Memory B cell (primary cell): ENCODE measurements at places on chromosomes 5 and 9.
A peak's percentile ranks its signal among the peaks of the same experiment; 100 is the strongest.

GRCh38 chr9:89986190-89986589 lies 381.4 kb downstream of the GADD45G start:
- no peak for DNase-seq

DNA sequence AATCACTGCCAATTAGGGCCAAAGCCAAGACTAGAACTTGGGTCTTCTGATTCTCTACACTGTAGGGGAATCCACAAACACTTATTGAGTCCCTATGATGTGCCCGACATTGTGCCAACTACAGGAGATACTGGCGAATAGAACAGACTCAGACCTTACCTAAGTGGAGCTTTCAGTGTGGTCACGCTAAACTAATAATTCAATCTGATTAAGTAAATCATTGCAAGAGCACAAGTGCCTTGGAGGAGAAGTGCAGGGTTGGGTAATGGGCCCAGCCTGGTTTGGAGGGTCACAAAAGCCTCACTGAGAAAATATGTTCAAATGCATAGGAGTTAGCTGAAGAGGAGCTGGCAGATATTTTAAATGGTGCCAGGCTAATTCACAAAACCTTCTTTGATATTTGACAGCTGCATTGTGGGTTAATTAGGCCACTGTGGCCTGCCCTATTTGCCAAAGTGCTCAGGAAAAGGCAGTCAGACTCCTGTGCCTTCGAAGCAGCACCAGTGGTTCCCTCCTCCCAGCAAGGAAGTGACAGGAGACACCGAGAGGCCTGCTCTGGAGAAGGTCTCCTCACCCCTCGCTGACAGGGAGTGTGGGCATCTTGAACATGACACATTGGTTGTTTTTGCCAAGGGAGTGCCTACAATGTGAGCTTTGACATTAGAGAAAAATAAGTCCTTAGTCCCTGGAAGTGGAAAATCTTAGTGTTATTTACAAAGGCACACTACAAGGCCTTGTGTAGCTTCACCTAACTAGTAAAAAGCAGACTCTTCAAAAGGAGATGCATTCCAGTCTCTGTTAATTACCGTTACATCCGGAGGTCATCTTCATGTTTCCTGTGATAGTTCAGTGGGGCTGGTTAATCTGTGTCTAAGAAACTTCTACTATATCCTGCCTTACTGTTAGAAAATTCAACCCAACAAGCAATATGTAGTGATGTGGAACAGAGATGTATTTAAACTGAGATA lies 24.1 kb upstream of the TRAF1 start:
- no peak for DNase-seq

DNA sequence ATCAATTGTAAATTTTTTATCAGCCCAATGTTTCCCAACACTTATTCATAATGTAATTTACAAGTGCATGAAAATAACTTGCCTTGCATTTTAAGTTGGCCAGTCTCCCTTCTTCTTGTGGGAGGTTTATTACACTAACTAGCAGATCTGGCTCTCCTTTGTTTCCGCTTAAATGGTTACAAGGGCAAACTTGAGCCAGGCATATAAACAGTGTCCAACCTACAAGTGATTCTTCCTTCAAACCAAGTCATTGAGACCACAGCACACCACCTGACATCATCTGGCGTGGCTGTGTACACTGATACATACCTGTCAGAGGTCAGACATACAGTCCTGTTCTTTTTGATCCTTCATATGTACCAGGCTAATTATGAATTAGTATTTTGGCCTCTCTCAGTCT lies 80.1 kb downstream of the ALDH1A1 start:
- no peak for DNase-seq

GRCh38 chr5:78569441-78569840 lies 79.1 kb downstream of the LHFPL2 start:
- no peak for DNase-seq

DNA sequence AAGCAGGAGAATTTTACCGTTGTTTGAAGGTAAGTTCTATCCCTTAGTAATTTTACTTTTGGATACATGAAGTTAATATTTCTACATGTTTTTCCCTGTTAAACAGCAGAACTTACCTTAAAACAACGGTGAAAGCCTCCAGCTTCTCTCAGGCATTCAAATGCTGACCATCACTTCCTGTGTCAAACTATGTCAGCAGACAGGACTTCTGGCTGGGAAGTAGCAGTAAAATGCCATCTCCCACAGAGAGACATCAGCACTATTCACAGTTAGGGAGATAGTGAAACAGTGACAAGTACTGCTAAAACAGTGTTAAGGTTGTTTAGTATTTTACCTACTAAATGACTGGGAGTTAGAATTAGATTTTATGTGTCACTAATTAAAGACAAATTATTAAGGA lies 34.2 kb upstream of the GOLGA1 start:
- no peak for DNase-seq

GRCh38 chr5:135707302-135707701 lies 127.2 kb upstream of the SLC25A48 start:
- DNase-seq = no peak

DNA sequence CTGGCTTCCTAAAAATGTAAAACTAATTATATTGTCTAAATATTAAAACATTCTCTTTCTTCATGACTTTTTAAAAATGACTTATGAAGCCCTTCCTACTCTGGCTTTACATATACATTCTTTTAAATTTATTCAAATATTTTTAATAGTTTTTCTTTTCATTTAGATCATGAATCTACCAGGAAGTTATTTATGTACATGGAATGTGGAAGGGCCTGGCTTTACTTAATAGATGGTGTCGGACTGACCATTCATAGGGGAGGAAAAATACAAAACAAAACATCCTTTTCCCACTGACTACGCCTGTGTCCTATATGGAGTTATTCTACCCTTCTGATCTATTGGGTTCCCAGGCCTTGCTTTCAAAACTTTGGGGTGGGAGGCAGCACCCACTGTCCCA lies 129.8 kb downstream of the MACROH2A1 start:
- DNase-seq = no peak

DNA sequence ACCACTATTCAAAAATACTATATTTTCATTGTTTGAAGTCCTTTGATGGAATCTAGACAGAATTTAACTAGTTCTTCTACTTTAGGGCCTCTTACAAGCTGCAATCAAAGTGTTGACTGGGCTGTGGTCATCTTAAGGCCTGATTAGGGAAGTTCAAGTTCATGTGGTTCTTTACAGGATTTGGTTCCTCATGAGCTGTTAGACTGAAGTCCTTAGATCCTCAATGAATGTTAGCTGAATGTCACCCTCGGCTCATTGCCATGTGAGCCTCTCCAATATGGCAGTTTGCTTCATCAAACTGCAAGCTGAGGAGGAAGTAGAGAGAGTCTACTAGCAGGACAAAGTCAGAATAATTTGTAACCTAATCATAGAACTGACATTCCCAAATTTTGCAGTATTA lies 135.1 kb downstream of the CSNK1G3 start:
- no peak for DNase-seq

DNA sequence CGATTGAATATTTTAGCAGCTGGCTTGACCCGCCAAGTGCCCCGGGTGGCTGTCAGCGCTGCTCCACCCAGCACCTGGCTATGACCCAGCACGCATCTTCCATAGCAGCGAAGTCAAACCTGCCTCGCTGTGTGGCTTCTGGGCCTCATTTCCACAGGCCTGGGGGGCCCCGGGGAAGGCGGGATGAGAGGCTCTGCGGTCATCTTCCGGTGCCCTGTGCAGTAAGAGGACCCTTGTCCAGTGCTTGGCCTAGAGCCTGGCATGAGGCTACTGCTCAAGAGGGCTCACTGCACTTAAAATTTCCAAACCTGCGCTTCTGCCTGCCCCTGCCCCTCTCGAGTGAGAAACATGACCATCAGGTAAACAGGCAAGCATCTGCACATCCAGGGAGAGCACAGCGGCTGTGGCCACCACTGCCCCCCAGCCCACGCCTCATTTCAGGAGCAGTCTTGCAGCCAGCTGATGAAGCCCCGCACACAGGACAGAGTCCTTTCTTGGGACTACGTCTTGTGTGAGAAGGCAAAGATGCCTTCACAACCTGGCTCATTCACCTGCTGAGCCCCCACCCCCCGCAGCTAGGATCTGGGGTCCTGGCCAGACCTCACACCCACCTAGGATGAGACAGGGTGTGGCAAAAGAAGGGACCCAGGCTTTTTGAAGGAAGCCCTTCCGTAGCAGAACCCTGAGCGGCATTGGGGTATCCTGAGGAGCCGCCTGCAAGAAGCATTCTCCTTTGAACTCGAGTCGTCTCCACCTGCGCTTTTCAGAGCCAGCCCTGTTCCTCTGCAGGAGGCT lies 69.5 kb upstream of the UNC5A start:
- DNase-seq = peak; percentile 9

DNA sequence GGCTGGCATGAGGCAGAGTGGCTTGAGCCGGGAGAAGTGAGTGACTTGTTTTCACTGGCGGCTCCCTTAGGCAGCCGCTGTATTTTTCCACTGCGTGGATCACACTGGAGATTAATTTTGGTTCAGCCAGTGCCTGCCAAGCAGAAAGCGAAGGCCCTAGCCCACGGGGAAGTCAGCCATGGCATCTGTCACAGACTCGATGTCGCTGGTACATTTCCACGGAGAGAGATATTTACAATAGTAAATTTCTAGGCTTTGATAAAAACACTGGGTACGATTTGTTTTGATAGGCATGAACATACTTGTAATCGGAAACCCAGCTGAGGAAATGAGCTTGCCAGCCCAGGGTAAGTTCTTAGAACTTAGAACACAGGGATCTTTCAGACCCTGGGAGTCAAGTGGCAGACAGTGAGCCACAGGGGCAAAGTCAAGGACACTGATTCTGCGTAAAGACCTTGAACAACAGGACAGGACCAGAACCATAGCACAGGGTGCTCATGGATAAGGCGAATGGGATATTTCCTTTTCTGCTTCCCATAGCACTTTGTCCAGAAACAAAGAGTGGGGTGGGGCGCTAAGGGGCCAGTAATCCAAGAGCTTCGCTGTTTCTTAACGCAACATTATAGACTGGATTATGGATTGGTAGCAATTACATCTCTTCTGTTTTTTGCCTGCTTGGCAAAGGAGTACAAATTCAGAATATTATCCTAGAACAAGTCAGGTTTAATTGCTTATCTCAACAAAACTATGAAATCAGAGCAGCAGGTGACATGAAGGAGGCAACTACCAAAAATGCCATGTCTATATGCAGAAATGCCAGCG lies 4.5 kb downstream of the DUSP1 start:
- peak; percentile 42 for DNase-seq

- DNase-seq = no peak
These were observed 394.0 kb upstream of the KLF4 start for GRCh38 chr9:107883496-107884124.

GRCh38 chr9:116870566-116870965 lies 183.5 kb downstream of the TRIM32 start:
- DNase-seq = no peak

DNA sequence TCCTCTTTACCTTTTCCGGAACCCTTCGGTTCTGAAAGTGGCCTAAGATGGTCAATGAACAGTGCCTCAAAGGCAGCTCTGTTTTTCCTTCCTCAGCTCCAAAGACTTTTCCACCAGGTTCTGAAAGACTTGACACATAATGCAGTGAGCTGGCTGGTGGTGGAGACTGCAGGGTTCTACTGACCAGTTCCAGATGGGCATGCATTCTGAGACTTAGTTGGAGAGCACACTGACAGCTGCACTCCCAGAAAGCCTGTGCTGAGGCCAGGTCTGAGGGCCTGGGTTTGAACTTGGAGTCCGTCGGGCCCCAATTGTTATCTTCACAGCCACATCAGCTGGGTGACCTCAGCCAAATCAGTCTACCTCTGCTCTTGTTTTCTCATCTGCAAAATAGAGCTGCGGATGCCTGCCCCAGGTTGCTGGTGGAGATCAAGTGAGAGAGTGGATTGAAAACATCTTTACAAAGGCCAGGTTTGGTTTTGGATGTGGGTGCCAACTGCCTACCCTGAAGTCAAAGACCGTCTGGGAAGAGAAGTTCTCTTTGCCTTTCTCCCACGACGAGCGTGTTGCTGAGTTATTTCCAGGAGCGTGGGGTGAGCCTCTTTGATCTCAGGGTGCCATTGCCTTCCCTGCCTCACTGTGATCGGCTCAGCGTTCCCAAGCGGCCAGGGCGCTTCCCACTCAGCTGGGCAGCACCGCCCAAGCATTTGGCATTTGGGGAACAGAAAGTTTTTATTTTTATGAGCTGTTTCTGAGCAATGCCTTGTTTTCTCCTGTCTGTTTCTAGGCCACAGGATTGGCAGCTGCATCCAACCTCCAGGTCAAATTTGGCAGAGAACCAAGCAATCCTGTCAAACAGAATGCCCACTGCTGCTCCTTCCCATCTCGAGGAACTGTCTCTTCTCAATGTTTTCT lies 54.9 kb downstream of the RAD23B start:
- no peak for DNase-seq

GRCh38 chr9:17742067-17742466 lies 163.2 kb downstream of the SH3GL2 start:
- DNase-seq = no peak

GRCh38 chr5:170603578-170604565 lies 100.1 kb downstream of the KCNIP1 start:
- DNase-seq = no peak

DNA sequence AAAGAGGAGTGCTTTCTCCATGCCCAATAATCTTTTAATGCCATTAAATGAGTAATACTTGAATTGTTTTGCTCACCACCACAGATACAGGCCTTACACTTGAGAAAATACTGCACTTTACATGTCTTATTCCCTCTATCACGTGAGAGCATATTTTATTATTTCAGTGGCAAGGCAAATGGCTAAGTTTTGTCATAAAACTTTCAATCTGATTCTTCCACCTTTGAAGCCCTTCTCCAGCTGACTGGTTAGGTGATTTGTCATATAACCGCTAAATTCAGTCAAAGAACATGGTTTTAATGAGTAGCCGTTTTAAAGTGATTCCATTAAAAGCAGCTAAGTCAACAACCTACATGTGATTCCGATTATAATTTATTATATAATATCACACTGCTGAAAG lies 43.8 kb downstream of the FAT2 start:
- no peak for DNase-seq

GRCh38 chr9:124133727-124134126 lies 122.2 kb downstream of the LHX2 start:
- DNase-seq = no peak

DNA sequence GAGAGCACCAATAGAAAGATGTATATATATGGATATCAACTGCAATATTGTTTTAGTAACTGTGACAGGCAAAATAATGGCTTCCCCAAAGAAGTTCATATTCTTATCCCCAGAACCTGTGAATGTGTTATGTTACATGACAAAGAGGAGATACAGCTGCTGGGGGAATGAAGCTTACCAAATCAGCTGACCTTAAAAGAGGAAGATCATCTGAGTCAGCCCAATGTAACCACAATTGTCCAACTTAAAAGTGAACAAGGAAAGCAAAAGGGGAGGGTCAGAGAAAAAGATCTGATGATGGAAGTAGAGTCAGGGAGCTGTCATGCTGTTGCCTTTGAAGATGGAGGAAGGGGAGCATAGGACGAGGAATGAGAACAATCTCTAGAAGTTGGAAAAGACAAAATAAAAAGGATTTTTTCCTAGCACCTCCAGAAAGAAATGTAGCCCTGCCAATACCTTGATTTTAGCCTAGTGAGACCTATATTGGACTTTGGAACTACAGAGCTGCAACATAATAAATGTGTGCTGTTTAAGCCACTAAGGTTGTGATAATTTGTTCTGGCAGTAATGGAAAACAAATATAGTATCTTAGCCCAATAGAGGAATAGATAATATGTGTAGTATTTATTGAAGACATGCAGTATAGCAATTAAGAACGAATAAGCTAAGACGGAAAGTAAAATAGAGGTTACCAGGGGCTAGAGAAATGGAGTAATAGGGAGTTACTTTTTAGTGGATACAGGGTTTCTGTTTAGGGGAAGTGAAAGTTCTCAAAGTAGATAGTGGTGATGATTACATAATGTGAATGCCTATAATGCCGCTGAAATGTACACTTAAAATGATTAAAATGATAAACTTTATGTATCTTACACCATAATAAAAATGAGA lies 115.9 kb downstream of the PIK3R1 start:
- DNase-seq = no peak

GRCh38 chr5:176183321-176184074 lies 54.7 kb upstream of the SIMC1 start:
- DNase-seq = no peak
